CD8-positive, alpha-beta memory T cell (primary cell): ENCODE measurements at places on chromosomes 16 and 17. TPM values are rescaled to one million over a fixed set of nuclear protein-coding genes. Genes with fewer than 3 reads are reported as not detected.

The HSPB9 gene
- total RNA-seq: 0.11 TPM

The GGNBP2 gene
- 67.0 TPM for total RNA-seq

The ODAD4 gene
- 0.53 TPM for total RNA-seq

DNA sequence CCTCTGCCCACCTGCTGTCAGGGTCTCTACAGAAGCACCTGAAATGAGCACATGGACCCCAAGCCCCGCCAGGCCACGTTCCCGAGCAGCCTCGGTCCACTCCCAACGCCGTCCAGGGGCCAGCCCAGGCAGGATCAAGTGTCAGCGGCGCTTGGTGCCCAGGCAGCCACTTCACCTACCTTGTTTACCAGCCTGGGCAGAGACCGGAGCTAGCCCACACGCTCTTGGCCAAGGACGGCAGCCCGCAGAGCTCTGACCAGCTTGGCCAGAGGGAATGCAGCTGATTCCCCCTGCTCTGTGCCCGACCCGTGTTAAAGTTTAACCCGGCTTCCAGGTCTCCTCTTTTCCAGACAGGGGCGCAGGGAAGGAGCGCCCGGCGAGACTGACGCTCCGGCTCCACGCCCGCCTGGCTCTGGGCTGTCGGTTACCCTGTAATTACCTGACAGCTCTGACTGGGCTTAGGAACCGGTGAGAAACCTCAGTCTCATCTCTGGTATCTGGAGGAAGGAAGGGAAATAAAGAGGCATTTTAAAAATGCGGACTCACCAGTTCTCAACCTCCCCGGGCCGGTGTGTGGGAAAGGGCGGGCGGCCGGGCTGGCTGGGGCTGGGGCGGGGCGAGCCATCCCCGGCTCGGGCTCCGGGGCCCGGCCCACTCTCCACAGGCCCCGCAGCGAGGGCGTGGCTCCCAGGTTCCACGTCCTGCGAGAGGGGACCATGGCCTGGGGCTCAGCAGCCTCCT lies 4.6 kb downstream of the KIFC3 start:
- DNase-seq: no peak
- H3K36me3 ChIP-seq: no peaks in the 10 kb centered on the region
- H3K4me3 ChIP-seq: no peak overlapping the region
- H3K27ac ChIP-seq: no peak overlapping the region
- H3K4me1 ChIP-seq: peaks cover 17% of the 10 kb centered on the region

GRCh38 chr17:51734462-51734861 lies 424.1 kb downstream of the CA10 start:
- DNase-seq: no peak
- no peak overlapping the region for H3K4me3 ChIP-seq
- H3K36me3 ChIP-seq: no peaks in the 10 kb centered on the region
- H3K4me1 ChIP-seq: no peaks in the 10 kb centered on the region

- DNase-seq: no peak
- no peaks in the 10 kb centered on the region for H3K27me3 ChIP-seq
- H3K27ac ChIP-seq: no peak overlapping the region
- no peaks in the 10 kb centered on the region for H3K4me1 ChIP-seq
- H3K36me3 ChIP-seq: peaks cover 31% of the 10 kb centered on the region
These were observed 46.0 kb downstream of the FOXK2 start for GRCh38 chr17:82565551-82565950.
